ENCODE measurements at places on chromosomes 13 and 19.
A peak's percentile ranks its signal among the peaks of the same experiment; 100 is the strongest.

GRCh38 chr13:99614465-99614885, 113.2 kb downstream of the TM9SF2 start:
- no peak for DNase-seq

DNA sequence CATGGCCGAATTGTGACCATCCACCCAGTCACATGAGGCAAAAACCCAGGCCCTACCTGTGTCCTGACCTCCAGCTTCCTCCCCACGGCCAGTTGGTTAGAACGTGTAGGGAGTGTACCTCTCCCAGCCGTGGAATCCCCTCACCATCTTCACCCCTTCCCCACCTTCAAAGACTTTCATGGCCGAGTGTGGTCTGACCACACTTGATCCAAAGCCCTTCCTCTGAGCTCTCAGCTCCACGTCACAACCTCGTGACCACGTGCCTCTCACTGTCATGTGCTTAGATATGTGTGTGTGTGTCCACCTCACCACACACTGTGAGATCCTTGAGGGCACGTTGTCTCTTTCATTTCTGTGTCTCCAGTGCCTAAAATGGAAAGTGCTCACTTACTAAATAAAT, 48.6 kb upstream of the UBE2L5 start:
- no peak for DNase-seq

DNA sequence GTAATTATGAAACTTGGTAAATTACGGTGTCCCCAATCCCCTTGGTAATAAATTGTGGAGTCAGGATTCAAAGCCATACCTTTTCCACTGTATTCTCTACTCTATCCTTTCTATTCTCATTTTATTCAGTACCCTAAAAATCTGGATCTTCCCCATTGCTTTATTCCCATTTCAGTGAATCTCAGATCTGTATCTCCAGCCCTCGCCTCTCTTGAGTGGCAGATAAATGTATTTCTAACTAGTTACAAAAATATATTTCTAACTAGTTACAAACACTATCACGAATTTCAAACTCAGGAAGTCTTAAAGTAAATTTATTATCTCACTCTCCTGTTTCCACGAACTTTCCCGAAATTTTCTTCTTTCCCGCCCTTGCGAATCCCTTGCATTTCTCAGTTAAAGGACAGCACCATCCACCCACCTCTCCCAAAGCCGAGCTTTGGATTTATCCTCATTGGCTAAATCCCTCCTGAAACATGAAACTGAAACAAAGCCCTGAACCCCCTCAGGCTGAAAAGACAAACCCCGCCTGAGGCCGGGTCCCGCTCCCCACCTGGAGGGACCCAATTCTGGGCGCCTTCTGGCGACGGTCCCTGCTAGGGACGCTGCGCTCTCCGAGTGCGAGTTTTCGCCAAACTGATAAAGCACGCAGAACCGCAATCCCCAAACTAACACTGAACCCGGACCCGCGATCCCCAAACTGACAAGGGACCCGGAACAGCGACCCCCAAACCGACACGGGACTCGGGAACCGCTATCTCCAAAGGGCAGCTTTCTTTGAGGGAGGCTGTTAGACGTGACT, 164.3 kb upstream of the PABPC3 start:
- no peak for DNase-seq

- no peak for DNase-seq
Observed at GRCh38 chr19:50008532-50008931, 16.6 kb downstream of the VRK3 start.

DNA sequence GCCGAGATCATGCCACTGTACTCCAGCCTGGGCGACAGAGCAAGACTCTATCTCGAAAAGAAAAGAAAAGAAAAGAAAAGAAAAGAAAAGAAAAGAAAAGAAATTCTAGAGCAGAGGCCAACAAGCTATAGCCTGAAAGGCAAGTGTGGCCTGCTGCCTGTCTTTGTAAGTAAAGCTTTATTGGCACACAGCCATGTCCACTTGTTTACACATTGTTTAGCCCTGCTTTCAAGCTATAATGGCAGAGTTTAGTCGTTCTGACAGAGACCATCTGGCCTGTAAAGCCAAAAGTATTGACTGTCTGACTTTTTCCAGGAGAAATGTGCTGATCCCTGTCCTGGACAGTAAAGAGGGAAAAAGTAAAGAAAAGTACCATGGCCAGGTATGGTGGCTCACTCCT, 18.3 kb downstream of the NWD1 start:
- no peak for DNase-seq

GRCh38 chr19:4732680-4733114, 9.1 kb upstream of the DPP9 start:
- peak; percentile 20 for DNase-seq

- DNase-seq: no peak
Observed at GRCh38 chr19:6041991-6042481, 64.1 kb upstream of the RANBP3 start.

Data from substantia nigra (tissue), 51 donors.